Coronary artery (tissue), 2 donors: ENCODE measurements at places on chromosomes 2 and 18.

DNA sequence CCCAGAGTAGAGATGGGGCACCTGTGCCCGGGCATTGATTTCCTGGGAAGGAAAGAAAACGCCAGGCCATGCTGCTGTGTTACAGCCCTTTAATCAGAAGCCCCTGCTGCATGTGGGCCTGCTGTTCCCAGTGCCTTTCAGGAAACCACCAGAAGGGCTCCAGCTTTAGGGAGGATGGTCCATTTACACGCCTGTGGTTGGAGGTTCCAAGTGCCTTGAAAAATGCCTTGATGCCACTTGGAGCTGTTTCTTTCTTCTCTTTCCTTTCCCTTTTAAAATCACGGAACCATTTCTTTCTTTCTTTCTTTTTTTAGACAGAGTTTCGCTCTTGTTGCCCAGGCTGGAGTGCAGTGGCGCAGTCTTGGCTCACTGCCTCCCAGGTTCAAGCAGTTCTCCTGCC, 60.5 kb downstream of the AGAP1 start:
- DNase-seq = no peak

GRCh38 chr18:47595831-47596501, 334.5 kb downstream of the SMAD2 start:
- DNase-seq = no peak

DNA sequence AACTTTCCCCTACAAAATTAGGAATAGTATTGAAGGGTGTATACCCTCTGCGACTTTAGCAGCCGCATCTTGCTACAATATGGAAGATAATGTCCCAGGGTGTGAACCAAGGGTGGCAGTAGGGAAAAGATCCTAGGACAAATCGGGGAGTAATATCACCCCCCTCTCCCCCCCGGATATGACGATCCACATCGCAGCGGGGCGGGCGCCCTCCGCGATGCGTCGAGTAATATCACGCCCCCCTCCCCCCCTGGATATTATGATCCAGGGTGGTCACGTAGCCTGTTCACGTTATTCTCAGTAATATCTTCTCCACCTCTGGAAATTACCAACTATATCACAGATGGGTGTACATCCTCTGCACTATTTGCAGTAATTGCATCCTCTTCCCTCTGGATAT, 82.9 kb downstream of the DAPL1 start:
- no peak for DNase-seq

- no peak for DNase-seq
Observed at GRCh38 chr2:130823886-130824491, 12.7 kb upstream of the ARHGEF4 start.

- no peak for DNase-seq
Observed at GRCh38 chr2:50066873-50067272, 912.6 kb upstream of the FSHR start.

- no peak for DNase-seq
Observed at GRCh38 chr2:121052023-121052422, 233.0 kb downstream of the TFCP2L1 start.

DNA sequence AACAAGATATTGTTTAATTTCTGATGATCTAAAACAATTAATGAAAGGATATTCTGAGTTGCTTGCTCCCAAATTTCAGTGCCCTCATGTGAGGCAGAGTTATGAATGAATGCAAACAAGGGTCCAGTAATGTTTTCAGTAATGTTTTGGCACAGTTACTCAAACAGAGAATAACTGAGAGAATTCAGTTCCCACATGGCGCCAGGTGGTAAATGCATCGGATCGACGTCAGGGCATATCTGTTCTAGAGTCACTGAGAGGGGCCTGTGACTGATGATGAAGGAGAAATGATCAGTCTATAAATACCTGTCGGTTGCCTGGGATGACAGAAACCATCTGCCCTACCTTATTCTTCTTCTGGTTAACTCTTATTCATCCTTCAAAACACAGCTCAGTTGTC, 81.4 kb downstream of the KCNS3 start:
- DNase-seq = no peak

DNA sequence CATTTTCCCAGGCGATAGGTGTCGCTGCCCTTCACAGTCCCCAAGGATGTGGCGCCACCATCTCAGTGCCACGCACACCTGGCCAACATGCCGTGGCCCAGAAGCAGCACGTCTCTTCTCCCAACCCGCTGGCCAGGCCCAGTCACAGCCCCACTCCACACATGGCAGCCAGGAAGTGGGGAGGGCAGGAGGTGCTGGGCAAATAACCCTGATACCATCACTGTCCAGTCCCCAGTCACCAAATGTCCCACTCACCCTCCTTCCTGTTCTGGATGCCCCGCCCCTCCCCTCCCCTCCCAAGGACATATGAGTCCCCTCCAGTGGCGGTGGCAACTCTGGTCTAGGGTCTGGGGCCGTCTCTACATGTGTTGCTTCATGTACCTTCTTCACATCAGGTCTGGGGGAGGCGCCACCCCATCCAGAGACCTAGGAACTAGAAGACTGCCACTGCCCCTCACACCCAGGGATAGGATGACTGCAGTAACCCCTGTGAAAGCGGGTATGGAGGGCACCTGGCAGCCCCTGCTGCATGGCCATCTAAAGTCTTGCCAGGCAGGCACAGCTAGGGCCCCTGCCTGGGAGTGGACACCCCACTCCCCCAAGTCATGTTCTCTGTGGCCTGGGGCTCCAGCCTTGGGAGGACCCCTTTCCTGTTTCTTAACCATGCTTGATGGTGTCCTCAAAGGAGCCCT, 7.3 kb upstream of the CAPN10 start:
- no peak for DNase-seq

DNA sequence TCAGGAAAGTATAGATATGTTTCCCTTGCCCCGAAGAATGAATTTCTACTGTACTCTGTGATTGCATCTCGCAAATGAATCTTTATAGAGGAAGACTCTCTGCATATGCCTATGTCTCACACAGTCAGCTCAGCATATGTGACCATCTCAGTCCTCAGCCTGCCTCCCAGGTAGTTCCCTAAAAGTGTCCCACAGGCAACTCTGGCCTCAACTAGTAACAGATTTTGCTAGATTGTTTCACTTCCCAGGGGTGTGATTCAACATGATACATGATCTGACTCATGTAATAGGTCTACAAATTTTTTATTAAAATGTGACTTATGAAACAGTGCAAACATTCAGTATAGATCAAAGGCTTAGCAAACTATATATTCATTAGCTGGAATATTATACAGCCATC, 296.6 kb upstream of the CRIM1 start:
- no peak for DNase-seq

DNA sequence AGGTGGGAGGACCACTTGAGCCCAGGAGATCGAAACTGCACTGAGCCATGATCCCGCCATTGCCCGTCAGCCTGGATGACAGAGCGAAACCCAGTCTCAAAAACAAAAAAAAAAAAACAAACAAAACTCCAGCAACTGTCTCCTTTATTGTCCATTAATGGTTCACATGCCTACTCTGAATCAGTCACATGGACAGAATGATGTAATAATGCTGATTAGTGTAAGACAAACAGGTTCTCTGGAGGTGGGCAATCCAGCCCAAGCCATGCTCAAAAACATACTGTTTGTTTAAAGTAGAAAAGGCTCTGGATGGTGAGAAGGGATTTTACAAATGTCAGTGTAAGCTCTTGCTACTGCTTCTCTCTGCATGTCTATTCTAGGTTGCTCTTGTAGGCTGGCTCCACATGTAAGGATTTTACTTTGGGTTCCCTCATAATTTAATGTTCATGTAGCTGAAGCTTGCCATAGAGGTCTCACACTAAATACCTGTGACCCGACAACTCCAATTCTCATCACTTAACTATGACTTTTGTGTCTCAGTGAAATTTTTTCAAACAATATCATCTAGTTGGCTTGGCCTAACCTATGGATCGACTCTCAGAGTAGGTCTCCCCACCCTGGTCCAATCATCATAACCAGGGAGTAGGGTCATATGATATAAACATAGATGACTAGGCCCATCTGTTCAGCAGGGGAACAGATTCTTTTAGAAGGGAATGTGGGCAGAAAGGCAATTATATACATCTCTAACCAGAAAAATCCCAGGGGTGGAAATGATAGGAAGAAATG, 83.9 kb upstream of the SLC39A10 start:
- no peak for DNase-seq
